ENCODE measurements at places on chromosomes 7 and 10. TPM values are rescaled to one million over a fixed set of nuclear protein-coding genes. Genes with fewer than 3 reads are reported as not detected.

GRCh38 chr10:27844223-27844622, 98.6 kb upstream of the MKX start:
- no peak overlapping the region for H3K4me3 ChIP-seq
- H3K4me1 ChIP-seq = no peaks in the 10 kb centered on the region
- no peak for DNase-seq
- H3K27ac ChIP-seq = no peak overlapping the region
- no peaks in the 10 kb centered on the region for H3K27me3 ChIP-seq
- H3K36me3 ChIP-seq = no peaks in the 10 kb centered on the region

CRHR2 gene
- total RNA-seq = under 0.01 TPM

- no peak for DNase-seq
- H3K27me3 ChIP-seq = no peaks in the 10 kb centered on the region
- no peak overlapping the region for H3K27ac ChIP-seq
Measured at GRCh38 chr7:93047514-93048099, 70.2 kb downstream of the SAMD9 start.

WNT8B gene
- not detected for total RNA-seq

GRCh38 chr10:36256166-36256565, 614.1 kb upstream of the FZD8 start:
- H3K27ac ChIP-seq = no peak overlapping the region
- no peaks in the 10 kb centered on the region for H3K36me3 ChIP-seq
- DNase-seq = no peak
- no peaks in the 10 kb centered on the region for H3K27me3 ChIP-seq

DNA sequence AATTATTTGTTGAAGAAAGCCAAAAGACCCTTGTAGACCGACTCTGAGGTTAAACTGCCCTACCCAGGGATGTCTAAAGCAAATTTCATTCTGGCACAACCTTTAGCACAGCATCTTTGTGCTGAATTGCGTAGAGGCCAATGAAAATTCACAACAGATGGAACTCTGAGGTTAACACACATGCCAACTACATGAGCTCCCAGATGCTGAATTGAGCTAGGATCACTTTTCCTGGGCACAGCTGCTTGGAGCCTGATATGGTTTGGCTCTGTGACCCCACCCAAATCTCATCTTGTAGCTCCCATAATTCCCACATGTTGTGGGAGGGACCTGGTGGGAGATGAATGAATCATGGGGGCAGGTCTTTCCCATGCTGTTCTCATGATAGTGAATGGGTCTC, 158.0 kb upstream of the PTN start:
- DNase-seq = no peak
- H3K27ac ChIP-seq = no peak overlapping the region
- no peaks in the 10 kb centered on the region for H3K27me3 ChIP-seq
- H3K4me1 ChIP-seq = no peaks in the 10 kb centered on the region

DNA sequence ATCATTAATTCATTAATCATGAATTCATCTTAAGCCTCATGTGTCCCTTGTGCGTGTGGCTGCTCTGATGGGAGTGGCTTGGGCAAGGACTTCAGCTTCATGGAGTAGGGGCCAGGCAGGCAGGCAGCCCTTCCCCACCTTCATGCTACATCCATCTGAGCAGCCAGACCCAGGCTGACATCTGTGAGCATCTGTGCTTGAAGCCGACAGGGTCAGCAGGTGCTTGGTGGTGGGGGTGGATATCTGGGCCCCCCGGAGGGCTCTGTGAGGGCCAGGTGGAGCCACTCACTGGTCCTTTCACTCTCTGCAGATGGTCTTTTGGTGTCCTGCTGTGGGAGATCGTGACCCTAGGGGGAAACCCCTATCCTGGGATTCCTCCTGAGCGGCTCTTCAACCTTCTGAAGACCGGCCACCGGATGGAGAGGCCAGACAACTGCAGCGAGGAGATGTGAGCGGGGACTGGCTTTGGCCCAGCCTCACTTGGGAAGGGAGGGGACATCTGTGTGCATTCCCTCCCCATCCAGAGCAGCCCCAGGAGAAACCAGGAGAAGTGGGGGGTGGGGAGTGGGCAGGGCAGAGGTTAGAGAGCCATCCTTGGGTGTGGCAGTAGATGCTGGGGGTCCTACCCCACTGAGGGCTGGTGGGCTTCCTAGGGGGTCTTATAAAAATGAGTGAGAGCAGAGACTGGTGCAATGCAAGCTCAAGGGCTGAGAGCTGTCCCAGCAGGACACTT, 14.7 kb upstream of the CSGALNACT2 start:
- H3K27me3 ChIP-seq = no peaks in the 10 kb centered on the region
- no peak overlapping the region for H3K4me3 ChIP-seq
- H3K4me1 ChIP-seq = no peaks in the 10 kb centered on the region
- no peaks in the 10 kb centered on the region for H3K36me3 ChIP-seq
- no peak overlapping the region for H3K27ac ChIP-seq

DNA sequence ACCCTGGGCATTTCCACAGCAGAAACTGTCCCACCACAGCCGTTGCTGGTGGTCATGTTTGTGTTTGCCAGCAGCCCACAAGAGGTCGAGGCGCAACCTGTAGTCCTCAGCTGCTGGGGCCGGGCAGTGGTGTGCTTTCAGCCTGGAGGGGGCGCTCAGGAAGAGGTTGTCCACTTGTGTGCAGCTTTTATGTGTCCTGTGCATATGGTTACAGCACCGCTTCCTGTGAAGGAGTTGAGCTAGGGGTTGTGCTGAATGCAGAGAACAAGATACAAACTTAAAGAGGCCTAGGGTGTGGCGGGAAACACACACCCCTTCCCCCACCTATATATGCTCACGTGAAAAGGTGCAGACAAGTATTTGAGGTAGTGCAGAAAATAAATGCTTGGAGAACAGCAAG, 29.5 kb upstream of the PFKFB3 start:
- no peaks in the 10 kb centered on the region for H3K27me3 ChIP-seq
- H3K27ac ChIP-seq = no peak overlapping the region
- H3K4me3 ChIP-seq = no peak overlapping the region
- no peaks in the 10 kb centered on the region for H3K4me1 ChIP-seq

DNA sequence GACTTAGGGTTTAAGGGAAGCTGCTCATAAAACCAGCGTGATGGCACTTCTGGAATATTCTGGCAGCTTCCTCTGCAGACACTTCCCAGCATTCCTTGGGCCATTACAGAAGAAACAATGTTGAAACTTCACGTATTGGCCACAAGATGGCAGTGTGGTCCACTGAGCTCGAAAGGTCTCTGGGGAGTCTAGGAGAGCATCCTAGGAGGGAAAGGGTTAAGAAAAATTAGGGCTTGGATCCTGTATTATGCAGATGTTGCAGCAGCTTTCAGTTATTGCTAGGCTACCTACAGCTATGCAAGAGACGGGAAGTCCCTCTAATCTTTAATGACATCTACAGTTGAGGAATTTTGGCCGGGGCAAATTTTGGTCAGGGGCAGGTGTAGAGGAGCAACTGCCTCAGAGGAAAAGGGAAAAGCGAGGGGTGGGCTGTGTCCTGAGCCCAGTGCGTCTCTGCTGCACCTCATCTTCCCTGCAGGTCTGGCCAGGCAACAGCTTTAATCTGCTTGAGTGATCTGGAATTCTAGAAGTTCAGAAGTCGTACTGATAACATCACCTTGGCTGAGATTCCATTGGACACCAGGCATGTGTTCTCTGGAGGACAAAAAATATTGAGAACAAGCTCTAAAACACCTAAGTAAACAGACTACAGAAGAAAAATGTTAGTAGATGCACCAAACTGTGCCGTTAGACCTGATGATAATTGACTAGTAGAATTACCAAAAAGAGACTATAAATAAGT, 220.8 kb upstream of the PRSS58 start:
- H3K4me1 ChIP-seq = no peaks in the 10 kb centered on the region
- DNase-seq = no peak
- no peaks in the 10 kb centered on the region for H3K36me3 ChIP-seq
- no peak overlapping the region for H3K4me3 ChIP-seq

- no peak overlapping the region for H3K27ac ChIP-seq
- H3K36me3 ChIP-seq = no peaks in the 10 kb centered on the region
- no peaks in the 10 kb centered on the region for H3K4me1 ChIP-seq
- peak; percentile 43 for DNase-seq
- H3K4me3 ChIP-seq = no peak overlapping the region
- H3K27me3 ChIP-seq = no peaks in the 10 kb centered on the region
Measured at GRCh38 chr7:1842321-1843221, 172.5 kb downstream of the ELFN1 start.

DNA sequence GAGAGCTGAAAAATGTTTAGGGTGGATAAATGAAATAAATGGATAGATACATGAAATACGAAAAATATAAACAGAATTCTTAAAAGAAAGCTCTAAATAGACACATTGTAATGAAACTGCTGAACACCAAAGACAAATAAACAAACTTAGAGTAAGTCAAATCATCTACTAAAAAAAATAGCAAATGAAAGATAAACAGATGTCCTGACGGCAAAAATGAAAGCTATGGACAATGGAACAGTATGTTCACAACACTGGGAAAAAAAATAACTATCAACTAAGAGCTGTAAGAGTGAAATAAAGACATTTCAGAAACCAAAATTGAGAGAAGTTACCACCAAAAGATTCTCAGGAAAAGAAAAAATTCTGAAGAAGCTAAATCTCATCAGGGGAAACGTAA, 106.1 kb downstream of the SGMS1 start:
- no peaks in the 10 kb centered on the region for H3K4me1 ChIP-seq
- no peak for DNase-seq
- no peak overlapping the region for H3K27ac ChIP-seq
- no peaks in the 10 kb centered on the region for H3K27me3 ChIP-seq
- no peak overlapping the region for H3K4me3 ChIP-seq
- no peaks in the 10 kb centered on the region for H3K36me3 ChIP-seq

GRCh38 chr7:157662981-157663716, 326.3 kb downstream of the DNAJB6 start:
- no peaks in the 10 kb centered on the region for H3K36me3 ChIP-seq
- no peaks in the 10 kb centered on the region for H3K27me3 ChIP-seq
- no peak overlapping the region for H3K27ac ChIP-seq
- H3K4me1 ChIP-seq = no peaks in the 10 kb centered on the region
- no peak overlapping the region for H3K4me3 ChIP-seq
- no peak for DNase-seq

GRCh38 chr10:132537684-132538001, at the start of gene INPP5A:
Gene INPP5A, plus strand, starts transcription at chr10:132537787. Its CDS starts 310 bp downstream, at chr10:132538097.
- peak within 1 kb of the TSS; percentile 87 for H3K27ac ChIP-seq
- no peaks in the 10 kb centered on the region for H3K36me3 ChIP-seq
- peak within 1 kb of the TSS; percentile 86 for H3K4me3 ChIP-seq
- peaks cover 22% of the 10 kb centered on the region for H3K4me1 ChIP-seq
- no peaks in the 10 kb centered on the region for H3K27me3 ChIP-seq

- H3K27me3 ChIP-seq = no peaks in the 10 kb centered on the region
- no peak overlapping the region for H3K27ac ChIP-seq
- no peaks in the 10 kb centered on the region for H3K36me3 ChIP-seq
- no peak overlapping the region for H3K4me3 ChIP-seq
Measured at GRCh38 chr10:112367516-112367915, 6.4 kb upstream of the ACSL5 start.

DNA sequence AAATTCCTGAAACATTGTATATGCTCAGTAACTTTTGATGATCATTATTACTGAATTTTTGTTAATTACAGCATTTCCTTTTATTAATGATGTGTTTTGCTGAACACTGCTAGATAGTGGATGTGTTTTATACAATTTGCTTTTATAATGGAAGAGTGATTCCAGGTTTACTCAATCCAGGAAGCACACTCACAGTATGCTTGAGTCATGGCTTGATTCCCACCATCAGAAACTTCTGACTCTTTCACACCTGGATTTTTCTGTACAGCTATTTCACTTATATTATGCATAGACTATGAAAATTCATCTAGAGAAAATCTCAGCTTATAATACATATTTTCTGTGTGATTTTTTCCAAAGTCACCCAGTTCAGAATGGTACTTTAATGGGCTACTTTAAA, 1040.9 kb downstream of the GRM8 start:
- no peaks in the 10 kb centered on the region for H3K4me1 ChIP-seq
- no peaks in the 10 kb centered on the region for H3K36me3 ChIP-seq
- no peak for DNase-seq
- no peaks in the 10 kb centered on the region for H3K27me3 ChIP-seq

DNA sequence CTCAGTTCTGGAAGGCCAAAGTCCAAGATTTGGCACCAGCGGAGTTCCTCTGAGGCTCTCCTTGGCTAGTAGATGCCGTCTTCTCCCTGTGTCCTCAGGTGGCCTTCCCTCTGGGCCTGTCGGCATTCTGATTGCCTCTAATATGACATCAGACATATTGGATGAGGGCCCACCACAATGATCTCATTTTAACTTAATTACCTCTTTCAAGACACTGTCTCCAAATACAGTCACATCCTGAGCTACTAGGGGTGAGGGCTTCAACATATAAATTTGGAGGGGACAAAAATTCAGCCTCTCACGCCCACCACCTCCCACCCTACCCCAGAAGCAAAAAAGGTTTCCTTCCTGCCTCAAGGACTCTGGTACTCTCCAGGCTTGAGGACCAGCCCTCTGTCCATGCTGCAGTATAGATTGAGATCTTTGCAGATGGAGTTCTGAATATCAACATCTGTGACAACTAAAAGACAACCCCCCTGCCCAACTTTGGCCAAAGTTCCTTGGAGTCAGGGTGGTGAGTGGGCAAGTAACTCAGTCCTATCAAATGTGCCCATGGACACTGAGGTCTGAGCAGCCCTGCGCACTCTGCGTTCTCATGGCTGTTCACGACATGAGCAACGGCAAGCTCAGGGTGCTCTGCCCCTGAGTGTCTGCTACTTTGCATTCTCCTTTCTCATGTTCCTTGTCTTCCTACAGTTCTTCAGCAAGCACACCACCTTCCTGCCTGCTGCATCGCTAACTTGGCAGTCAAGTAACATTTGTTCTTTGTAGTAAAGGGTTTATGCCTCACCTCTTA, 11.5 kb downstream of the TMEM176B start:
- DNase-seq = no peak
- no peaks in the 10 kb centered on the region for H3K4me1 ChIP-seq

LEP gene
- 498 TPM for total RNA-seq

DNA sequence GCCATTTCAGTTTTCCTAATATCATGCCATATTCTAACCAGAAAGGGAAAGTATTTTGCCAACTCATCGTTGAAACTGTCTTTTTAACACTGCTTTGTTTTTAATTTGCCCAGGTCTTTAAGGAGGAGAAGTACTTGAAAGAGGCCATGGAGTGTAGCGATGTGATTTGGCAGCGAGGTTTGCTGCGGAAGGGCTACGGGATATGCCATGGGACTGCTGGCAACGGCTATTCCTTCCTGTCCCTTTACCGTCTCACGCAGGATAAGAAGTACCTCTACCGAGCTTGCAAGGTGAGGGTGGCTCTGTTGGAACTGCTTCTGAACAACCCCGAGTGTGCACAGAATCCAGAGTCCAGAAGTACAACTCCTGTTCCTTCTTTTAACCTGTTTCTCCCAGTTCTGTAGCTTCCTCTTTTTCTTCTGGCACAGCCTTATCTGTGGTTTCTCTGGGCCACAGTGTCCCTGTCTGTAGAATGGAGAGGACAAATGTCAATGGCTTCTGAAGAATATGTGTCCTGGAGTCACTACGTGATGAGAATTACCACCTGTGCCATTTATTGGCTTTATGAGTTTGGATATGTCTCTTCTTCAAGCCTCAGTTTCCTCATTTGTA, 60.1 kb downstream of the LANCL2 start:
- H3K36me3 ChIP-seq = no peaks in the 10 kb centered on the region
- no peak overlapping the region for H3K27ac ChIP-seq
- H3K4me3 ChIP-seq = no peak overlapping the region
- no peak for DNase-seq

DNAJB12 gene
- total RNA-seq = 48.1 TPM

- no peaks in the 10 kb centered on the region for H3K4me1 ChIP-seq
- DNase-seq = no peak
- no peak overlapping the region for H3K4me3 ChIP-seq
- H3K27me3 ChIP-seq = no peaks in the 10 kb centered on the region
- H3K27ac ChIP-seq = no peak overlapping the region
- no peaks in the 10 kb centered on the region for H3K36me3 ChIP-seq
Measured at GRCh38 chr7:131858611-131859010, 302.2 kb upstream of the PODXL start.

RSU1 gene
- total RNA-seq = 60.9 TPM

DPP6 gene
- total RNA-seq = 0.59 TPM
